Stimulated activated naive CD4-positive, alpha-beta T cell (primary cell): ENCODE measurements at places on chromosomes 11 and 22.

DNA sequence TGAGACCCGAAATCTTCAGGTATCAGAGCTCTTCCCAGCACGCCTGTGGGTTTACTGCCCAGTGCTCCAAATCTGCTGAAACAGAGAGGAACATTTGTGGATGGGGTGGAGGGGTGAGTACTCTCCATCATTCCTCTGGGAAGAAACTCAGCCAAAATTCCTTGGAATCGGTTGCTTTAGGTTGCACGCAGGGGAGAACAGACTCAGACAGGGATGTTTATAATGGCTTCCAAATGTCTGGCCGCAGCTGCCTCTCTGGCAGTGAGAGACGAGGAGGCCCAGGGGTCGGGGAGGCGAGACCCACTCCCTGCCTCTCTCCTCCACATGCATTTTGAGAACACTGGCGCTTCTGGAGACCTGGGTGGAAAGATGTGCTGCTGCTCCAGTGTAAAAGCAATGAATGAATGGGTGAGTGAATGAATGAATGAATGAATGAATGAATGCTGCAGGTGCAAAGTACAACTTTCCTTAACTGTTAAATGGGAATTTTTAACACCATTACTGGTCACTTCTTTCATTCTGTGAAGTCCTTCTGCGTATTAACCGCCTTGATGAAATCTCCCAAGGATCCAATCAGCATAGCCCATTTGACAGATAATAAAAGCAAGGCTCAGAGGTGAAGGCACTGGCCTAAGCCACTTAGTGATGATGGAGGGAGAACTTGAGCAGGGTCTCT is 437.4 kb downstream of the MIAT start:
- no peak for DNase-seq

DNA sequence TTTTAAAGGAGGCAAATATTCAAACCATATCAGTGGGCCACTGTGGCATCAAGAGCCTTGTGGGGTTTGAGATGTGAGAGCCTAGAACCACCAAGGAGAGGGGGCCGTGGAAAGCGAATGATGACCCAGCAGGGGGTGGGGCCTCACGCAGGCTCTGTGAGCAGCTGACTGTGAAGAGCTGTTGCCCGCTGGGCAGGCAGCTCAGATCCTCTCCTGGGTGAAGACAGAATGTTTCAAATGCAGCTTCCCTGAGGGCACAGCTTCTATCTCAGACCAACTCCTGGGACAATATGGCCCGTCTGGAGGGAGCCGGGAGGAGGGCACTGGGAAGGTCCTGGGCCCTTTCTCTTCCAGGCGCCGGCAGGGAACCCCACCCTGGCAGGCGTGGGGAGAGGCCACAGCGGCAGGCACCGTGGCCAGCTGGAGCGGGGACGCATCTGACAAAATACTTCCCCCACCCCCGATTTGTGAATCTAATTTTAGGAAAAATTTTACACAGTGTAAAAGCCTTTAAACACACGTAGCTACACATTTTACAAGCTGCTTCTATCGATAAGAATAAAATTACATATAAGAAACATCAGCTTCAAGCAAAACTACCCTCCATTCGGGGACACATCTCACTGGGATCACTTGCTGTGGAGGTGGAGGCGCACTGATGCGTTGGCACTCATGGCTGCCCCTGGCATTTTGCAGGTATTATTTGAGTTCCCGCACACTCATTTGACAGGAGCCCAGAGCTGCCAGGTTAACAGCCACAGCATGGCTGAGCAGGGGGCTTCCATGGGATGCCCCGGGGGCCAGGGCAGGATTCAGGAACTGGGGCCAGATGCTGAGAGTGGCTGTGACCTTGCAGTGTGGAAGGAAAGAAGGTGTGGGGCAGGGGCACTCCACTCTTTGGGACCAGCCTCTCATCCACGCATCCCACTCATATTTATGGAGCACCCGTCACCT is 40.3 kb downstream of the PARVG start:
- no peak for DNase-seq

- DNase-seq = no peak
Measured at GRCh38 chr11:60844870-60845221, 2.9 kb downstream of the CCDC86 start.

DNA sequence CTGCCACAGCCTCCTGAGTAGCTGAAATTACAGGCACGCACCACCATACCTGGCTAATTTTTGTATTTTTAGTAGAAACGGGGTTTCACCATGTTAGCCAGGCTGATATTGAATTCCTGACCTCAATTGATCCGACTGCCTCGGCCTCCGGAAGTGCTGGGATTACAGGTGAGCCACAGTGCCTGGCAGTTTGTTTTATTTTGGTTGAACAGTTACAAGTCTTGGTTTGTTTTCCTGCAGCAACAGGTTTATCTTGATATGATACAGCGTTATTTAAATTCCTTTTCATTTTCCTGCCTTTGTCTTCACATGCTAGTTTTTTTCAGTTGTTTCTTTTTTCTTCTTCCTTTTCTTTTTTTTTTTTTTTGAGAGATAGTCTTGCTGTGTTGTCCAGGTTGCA is 4.0 kb upstream of the SLC3A2 start:
- no peak for DNase-seq

- no peak for DNase-seq
Measured at GRCh38 chr11:35524780-35525179, 636 bp downstream of the PAMR1 start.

GRCh38 chr11:12706545-12707499 is 32.6 kb downstream of the TEAD1 start:
- DNase-seq = no peak
